ENCODE measurements at places on chromosomes 12 and 14.
A peak's percentile ranks its signal among the peaks of the same experiment; 100 is the strongest.

GRCh38 chr12:124537525-124538193 lies 29.8 kb downstream of the NCOR2 start:
- DNase-seq = no peak

DNA sequence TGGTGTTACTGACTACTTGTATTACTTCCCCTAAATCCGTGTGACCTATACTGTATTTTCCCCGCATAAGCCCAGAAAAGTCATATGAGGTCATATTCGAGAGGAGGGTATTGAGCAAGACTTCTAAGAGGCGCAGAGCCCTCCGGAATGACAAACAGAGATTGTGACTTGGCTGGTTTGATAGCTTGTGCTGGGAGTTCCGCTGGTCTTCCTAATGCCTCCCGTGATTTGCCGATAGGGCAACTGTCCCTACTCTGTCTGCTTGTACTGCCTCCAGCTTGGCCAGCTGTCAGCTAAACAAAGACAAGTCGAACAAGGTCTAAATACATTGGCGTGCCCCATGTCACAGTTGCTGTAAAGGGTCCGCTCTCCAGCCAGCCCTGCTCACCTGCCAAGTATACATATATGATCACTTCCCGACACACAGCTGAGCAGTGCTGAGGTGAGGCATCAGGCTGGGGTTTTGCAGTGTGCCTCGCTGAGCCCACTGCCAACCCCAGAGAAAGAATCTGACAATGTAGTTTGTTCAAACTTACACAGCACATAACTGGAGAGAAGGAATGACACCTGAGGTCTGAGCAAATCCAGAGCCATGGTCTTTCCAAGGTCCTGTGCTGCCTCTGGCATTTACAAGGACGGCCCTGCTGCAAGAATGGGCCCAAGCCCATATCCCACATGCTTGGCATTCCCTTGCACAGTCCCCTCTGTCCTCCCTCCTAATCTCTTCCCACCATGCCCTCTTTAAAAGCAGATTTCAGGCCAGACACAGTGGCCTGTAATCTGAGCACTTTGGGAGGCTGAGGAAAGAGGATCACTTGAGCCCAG lies 23.7 kb downstream of the LGMN start:
- DNase-seq = no peak

GRCh38 chr12:15429262-15429661 lies 107.0 kb downstream of the PTPRO start:
- no peak for DNase-seq

GRCh38 chr14:100239840-100240667 lies 1.1 kb downstream of the YY1 start:
- DNase-seq = peak; percentile 68

- no peak for DNase-seq
These were observed 248.9 kb downstream of the SLC16A7 start for GRCh38 chr12:59844750-59845149.

- DNase-seq = no peak
These were observed 279.3 kb upstream of the FLRT2 start for GRCh38 chr14:85250414-85251189.

Data from right renal pelvis (tissue), 4 donors.